ENCODE measurements at places on chromosomes 7 and 10. TPM values are rescaled to one million over a fixed set of nuclear protein-coding genes. Genes with fewer than 3 reads are reported as not detected.

ZC3HAV1L gene
- total RNA-seq: 9.8 TPM

PTPRN2 gene
- total RNA-seq: 0.72 TPM

DNA sequence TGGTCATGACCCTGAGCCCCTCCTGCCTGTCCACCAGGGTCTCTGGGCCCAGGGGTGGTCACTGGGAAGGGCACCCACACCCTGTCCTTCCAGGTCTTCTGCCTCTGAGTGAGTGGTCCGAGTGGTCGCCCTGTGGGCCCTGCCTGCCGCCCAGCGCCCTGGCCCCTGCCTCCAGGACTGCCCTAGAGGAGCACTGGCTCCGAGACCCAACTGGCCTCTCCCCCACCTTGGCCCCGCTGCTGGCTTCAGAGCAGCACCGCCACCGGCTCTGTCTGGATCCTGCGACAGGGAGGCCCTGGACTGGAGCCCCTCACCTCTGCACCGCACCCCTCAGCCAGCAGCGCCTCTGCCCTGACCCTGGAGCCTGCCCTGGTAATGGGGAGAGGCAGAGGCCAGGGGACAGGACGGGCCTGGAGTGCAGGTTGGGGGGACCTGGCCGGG, 13.9 kb upstream of the ZNF862 start:
- DNase-seq: no peak

- DNase-seq: no peak
Measured at GRCh38 chr10:69578508-69578991, 5.3 kb upstream of the NEUROG3 start.

ZNF518A gene
- 34.7 TPM for total RNA-seq

ASB15 gene
- total RNA-seq: not detected

All from activated T-cell treated with anti-CD3 and anti-CD28 coated beads, Interleukin-2, amount 50 U/mL, for 72 hours (primary cell).